SJCRH30 (cell line): ENCODE measurements at places on chromosomes 1 and 21.
A peak's percentile ranks its signal among the peaks of the same experiment; 100 is the strongest.

DNA sequence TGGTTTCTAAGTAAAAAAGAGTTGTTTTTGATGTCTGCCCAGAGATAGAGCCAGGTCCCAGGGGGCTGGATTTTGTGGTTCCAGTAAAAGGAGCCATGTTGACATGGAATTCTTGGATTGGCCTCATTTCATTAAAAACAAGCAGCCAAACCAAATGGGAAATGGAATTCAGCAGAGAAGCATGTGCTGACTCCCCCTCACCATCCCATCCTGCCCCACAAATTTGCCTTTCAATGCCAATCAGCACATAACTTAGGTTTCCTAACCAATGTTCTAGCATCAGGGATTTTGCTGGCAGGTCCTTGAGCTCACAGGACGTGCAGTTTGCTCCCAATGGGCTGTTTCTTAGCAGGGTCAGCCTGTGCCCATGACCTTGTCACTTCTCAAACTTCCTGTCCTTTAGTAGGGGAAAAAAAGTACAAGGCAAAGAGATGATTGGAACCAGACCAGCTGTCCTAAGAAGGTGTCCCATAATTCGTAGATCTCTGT, 101.5 kb upstream of the GADD45A start:
- no peak for DNase-seq

DNA sequence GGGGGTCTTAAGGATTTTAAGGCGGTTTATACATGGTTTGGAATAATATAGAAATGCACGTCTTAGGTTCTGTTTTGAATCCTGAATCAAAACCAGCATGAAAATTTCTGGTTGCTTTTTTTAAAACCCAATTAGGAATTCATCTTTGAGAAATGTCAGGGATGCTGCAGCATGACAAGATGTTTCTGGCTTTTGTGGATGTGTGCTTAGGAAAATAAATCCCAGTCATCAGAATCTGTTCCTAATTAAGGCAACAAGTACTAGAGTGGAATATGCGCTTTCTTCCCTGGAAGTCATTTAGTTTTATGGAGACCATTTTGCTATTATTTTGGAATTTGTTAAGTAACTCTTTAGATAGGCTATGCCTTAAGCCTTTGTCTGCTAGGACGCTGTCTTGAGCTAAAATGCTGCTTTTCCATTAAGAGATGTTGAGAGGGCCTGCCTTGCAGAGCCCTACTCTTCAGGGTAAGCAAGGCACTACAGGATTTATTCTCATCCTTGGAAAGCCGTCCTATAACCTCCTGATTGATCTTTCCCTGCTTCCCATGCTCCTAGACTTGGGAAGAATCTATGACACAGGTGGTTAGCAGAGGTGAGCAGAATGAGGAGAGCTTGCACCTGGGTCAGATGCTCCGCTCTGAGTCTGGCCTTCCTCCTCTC, 332.8 kb downstream of the DISC1 start:
- no peak for DNase-seq

DNA sequence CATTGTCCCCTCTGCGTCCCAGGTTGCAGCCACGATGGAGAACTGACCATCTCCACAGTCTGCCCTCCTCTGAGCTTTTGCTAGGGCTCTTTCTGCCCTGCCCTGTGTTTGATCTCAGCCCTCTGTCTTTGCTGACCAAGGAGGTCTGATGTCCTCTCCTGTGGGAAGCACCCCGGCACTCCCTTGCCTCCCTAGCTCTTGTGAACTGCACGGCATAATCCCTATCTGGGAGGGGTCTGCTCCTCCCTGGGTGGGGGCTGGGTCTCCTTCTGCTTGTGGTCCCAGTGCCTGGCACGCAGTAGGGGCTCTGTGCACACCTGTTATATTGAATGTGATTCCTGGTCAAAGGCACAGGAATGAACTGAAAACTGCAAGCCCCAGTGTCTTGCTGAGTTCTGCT, 2.4 kb downstream of the DRAXIN start:
- DNase-seq = no peak

DNA sequence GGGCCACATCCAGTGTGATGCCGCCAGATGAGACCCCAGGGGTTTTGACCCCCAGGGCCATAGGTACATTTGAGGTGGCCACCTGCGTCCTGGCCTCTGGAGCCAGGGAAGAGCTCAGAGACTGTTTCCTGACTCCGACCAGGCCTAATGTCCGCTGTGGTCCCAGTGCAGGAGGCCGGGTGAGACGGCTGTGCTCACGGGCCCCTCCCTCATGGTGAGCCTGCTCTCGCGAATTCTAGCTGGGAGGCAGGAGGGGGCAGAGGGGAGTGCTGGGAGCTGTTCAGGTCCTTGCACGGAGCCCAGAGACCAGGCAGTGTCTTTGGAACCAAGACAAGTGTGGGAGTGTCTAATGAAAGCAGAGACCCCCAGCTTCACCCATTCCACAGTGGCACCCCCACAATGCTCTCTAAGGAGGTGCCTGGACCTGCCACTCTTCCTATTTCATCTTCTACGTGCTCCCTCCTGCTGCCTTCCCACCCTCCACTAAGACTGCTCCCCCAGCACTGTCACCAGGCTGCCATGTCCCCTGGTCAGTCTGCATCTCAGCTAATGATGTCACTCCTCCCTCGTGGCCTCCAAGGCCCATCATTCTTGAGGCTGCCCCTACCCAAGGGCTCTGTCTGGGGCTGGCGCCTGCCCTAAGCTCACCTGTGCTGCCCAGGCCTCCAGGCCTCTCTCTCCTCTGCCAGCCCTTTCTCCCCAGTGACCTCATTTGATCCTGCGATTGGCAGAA, 256.3 kb upstream of the C1orf174 start:
- no peak for DNase-seq

DNA sequence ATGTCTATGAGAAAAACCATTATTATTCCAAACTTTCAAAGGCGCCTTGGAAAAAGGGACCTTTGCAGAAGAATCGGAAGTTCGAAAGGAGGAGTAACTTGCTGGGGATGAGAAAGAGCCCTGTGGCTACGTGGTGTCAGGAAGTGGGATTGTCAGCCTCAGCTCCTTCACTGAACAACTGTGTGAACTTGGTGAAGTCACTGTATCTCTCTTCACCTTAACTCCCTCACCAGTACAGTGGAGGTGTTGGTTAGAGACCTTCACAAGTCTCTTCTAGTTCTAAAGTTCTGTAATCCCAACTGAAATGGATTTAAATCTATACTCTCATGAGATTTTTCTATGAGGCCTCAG, 285.6 kb downstream of the CACNA1E start:
- no peak for DNase-seq

DNA sequence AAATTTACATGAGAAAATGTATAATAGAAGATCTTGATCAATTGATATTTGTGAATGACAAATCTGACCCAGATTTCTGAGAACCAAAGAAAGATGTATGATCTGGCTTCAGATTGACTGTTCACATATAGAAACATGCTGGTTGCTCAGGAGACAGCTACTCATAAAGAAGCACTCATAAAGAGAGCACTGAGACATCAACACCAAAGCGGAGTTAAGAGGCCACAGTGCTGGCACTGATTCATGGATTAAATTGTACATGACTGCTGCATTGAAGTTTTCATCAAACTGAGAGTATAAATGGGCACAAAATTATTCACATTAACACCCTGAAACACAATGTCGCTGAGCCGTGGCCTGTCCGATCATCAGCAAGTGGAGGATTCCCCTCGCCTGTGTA, 46.2 kb downstream of the SH3GLB1 start:
- no peak for DNase-seq

DNA sequence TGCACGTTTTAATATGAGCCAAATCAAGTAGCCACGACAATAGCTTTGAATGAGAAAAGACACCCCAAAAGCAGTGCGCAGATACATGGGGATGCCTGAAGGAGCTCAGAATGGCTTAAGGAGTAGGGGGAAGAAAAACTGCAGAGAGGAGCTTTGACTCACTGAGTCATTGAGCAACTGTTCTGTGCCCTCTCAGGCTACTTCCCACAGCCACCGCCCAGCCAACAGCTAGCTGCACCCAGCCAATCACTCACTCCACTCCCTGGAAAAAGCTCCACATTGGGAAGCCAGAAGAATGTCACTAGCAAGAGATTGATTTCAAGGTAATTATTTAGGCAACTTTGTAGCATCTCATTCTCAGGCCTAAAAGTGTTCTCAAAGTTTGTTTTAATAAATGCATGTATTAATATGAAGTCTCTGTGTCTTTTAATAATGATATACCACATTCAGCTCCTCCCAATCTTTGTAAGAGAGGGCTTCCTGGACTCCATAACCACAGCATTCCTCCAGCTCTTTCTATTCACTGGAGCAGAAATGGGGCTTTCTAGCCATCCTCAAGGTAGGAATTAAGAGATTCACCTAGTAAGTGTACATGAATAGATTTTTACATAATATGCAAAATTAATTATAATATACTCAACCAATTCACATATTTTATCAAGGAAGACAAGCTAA, 16.8 kb downstream of the DUSP10 start:
- DNase-seq = no peak

GRCh38 chr1:198849093-198849492, 210.3 kb downstream of the PTPRC start:
- DNase-seq = no peak

- DNase-seq = peak; percentile 15
These were observed 28.3 kb downstream of the CD160 start for GRCh38 chr1:145747398-145748247.

- no peak for DNase-seq
These were observed 291.5 kb downstream of the FAM72C start for GRCh38 chr1:143680304-143680703.
